ENCODE measurements at places on chromosomes 2 and 18.

- peak; percentile 85 for DNase-seq
Measured at GRCh38 chr2:177282181-177282641, 17.7 kb upstream of the NFE2L2 start.

GRCh38 chr18:54479365-54479764 lies 111.7 kb upstream of the DYNAP start:
- DNase-seq = no peak

DNA sequence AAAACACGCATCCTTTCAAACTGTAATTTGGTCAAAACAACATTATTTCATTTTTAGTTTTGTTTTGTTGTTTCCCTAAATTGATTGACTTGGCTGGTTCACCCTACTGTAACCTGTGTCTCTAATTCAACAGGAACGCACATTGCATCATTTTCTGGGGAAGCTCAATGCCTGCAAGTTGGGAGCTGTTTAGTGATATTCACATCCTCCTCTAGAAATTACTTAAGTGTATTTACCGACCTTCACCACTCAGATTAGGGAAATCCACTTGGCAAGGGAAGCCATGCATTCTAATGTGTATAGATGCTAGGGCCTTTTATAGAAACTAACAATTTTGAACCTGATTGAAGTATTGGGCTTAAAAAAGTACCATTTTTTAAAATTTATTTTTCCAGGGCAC lies 7.3 kb upstream of the TPO start:
- DNase-seq = no peak

- no peak for DNase-seq
Measured at GRCh38 chr2:238872026-238872425, 24.1 kb downstream of the TWIST2 start.

DNA sequence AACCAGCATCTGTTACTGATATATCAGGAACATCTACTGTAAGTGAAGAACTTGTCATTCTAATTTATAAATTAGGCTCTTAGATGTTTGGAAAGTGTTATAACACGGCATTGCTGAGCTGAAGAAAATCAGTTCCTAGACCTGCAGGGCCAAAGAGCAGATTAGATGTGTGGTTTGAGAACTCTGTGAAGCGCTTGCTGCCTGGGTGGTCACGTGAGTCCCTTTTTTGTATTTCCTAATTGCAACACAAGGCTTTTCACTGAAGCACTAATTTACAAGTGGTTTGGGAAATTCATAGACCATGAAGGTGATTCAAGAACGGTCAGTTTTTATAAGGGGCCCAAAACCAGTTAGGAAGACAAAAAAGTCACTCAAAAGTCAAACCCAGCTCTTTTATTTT lies 106.9 kb upstream of the SP3 start:
- DNase-seq = no peak

- no peak for DNase-seq
Measured at GRCh38 chr2:127630864-127631540, 15.0 kb upstream of the GPR17 start.

DNA sequence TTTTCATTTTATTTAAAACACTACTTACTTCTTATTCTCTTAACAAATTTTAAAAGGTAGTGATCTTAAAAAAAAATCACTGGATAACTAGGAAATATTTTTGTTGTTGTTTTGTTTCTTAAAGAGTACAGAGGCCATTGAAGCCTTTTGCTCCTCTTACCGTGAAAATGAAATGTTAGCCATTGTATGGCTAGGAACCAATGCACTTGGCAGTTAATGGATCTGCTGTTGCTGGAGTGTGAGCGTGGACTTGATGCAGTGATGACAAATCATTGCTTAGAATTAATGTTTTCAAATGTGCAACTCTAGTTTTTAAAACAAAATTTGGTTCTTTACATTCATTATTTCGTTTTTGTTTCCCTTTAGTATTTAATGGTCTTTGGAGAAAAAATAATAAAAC lies 162.3 kb downstream of the HAUS1 start:
- DNase-seq = no peak

DNA sequence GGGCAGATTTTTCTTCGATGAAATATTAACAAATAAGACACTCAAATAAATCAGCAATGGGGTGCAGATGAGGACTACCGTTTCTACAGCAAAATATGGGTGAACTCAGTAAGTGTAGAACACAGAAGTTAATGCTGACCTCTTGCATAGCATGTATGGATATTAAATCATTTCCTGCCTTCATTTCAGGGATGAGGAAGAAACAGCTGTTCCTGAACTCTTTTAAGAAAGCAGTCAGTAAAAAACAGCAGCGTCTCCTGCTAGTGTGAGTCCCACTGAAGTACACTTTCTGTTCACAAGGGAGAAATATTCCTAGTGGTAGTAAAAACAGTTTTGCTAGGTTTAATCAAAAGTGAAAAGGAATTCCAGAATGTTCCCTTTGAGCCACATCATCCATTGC lies 379.0 kb downstream of the ZEB2 start:
- DNase-seq = no peak

DNA sequence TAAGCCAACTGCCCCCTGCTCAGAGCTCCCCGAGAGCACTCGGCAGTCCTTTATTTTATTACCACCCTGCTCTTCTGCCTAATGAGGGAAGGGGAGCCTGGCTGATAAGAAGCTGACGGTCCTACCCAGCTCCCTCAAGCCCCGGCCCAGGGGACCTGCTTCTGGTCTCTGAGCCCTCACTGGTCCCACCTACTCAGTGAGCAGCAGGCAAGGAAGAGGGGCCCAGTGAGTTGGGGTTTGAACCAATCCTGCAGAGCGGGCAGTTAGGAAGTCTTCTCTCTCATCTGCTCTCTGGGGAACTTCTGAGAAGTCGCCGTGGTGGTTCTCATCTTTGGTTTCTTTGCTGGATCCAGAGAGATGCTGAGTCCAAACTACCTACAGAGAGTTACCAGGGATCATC lies 218.9 kb downstream of the NDUFA10 start:
- no peak for DNase-seq

DNA sequence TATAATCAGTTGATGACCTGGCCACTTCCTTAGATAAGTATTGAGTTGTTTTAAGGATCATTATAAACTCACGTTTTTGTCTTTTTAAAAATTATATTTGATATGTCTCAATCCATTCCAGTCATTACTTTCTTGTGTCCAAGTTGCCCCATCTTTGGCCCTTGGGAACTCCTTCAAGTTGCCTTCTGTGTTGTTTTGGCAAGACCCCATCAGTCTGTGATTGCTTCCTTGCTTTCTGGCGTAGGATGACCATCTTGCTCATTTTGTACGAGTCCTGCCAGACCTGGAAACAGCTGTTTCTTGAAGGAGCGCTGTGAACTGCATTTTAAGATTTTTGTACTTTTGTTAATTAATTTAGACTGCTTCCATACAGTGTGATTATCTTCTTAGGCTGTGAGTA lies 68.9 kb upstream of the ITM2C start:
- DNase-seq = no peak

- no peak for DNase-seq
Measured at GRCh38 chr2:51350100-51350499, 318.2 kb upstream of the NRXN1 start.

DNA sequence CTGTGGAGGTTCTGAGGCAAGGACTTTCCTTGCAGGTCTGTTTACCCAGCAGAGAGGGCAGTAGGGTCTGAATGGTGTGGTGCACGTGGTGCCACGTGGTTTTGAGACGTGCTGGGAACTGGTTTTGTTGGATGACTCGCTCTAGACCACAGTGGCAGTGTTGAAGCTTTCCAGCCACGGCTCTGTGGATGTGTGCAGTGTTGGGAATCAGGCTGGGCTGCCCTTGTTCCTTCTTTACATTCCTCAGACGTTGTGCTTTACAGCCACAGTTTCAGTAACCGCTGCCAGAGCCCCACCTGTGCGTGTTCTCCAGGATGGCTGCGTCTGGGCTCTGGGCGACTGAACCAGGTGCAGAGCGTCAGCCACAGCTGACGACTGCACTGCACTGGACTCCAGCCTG lies 8.2 kb downstream of the CTDP1 start:
- no peak for DNase-seq

- no peak for DNase-seq
Measured at GRCh38 chr2:203070701-203071100, 56.0 kb downstream of the NBEAL1 start.

GRCh38 chr2:233336541-233336940 lies 17.8 kb upstream of the DGKD start:
- DNase-seq = no peak

DNA sequence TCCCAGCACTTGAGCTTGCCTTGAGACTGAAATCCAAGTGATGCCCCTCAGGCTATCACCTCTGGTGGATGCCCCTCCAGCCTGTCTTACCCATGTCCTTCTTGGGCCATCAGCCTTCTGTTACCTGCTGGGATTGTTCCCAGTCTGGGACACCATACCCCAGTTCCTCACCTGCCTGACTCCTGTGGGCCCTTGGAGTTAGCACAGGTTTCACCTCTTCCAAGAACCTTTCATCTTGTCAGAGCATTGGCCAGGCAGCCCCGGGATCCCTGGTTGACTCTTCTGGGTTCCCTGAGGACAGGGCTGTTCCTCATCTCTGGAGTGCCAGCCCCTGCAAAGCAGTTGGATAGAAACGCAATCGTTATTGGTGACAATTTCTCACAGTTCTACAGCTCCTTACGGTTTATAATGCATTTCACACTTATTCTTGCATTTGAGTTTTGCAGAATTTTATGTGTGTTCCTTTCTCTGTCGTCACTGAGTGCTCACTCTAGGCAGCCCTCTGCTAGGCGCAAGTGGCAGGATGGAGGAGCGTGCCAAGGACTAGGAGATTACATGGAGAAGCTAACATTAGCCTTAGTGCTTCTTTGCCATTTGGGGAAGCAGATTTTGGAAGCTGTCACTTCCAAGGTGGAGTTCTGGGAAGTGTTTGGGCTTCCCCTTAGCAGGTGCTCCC lies 139.7 kb downstream of the DDX1 start:
- DNase-seq = no peak

GRCh38 chr2:45370369-45370768 lies 240.7 kb downstream of the SRBD1 start:
- DNase-seq = no peak

GRCh38 chr2:145169285-145169684 lies 649.4 kb upstream of the ZEB2 start:
- DNase-seq = no peak

- DNase-seq = no peak
Measured at GRCh38 chr2:67985586-67985985, 77.2 kb downstream of the C1D start.

GRCh38 chr18:39571511-39571910 lies 2005.9 kb upstream of the CELF4 start:
- DNase-seq = peak; percentile 17

Measured in NCI-H1105 treated with DMSO at 0.1 percent for 48 hours (cell line).